ENCODE measurements at places on chromosomes 13 and 19.

GRCh38 chr13:64540468-64540867 lies 2689.7 kb downstream of the PCDH9 start:
- no peak for DNase-seq

GRCh38 chr19:41350735-41351338 lies 2.9 kb downstream of the TGFB1 start:
- DNase-seq = no peak

DNA sequence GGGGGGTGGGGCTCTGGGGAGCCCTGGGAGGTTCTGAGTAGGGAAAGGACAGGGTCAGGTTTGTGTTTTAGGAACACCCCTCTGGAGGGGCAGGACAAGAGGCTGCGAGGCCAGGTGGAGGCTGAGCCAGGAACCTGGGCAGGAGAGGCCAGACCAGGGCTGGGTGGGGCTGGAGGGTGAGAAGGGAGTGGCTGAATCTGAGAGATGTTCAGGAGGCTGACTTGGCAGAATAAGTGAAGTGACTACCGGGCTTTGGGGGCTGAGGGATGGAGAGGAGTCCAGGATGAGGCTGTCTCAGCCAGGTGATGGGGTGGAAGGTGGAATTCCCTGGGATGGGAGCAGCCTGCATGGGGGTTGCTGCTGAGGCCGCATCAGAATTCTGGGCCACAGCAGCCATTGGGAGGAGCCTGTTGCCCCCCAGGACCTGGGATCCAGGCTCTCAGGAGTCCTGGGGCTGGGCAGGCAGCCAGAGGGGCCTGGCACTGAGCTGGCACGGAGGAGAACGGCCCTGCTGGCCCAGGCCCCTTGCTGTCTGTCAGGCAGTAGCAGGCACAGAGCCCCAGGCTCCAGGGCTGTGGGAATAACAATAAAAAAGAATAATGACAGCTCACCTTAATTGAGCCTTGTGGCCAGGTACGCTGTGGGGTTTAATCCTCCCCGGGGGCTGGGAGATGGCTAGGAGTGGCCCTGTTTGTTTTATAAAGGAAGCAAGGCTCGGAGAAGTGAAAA lies 3.3 kb downstream of the PPP5C start:
- no peak for DNase-seq

- DNase-seq = no peak
These were observed 101.5 kb upstream of the ZNF492 start for GRCh38 chr19:22532388-22533300.

DNA sequence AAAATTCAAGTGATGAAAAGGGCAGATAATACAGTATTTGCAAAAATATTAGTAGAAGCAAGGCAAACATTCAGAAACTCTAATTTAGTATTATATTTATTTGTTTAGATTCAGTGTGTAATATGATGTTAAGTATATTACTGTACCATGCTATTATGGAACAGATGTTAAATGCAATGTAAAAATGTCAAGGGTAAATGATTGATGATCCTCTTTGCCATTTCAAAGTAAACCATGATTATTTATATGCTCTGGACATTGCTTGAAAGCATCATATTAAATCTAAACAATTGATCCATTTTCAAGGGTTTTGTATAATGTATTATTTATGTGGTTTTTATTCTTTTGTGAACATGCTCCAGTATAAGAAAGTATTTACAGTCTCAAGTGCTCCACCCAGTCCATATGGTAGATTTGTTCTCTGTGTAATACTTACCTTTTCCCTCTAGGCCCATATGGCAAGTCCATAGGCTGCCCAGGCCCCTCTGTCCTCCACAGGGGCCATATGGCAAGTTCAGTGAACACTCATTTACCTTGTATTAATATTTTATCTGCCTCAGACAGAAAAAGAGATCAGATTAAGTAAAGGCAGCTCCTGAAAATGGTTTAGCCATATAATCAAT lies 353.5 kb downstream of the DACH1 start:
- DNase-seq = no peak

GRCh38 chr19:10836479-10837330 lies 693 bp upstream of the TMED1 start:
- peak; percentile 87 for DNase-seq

DNA sequence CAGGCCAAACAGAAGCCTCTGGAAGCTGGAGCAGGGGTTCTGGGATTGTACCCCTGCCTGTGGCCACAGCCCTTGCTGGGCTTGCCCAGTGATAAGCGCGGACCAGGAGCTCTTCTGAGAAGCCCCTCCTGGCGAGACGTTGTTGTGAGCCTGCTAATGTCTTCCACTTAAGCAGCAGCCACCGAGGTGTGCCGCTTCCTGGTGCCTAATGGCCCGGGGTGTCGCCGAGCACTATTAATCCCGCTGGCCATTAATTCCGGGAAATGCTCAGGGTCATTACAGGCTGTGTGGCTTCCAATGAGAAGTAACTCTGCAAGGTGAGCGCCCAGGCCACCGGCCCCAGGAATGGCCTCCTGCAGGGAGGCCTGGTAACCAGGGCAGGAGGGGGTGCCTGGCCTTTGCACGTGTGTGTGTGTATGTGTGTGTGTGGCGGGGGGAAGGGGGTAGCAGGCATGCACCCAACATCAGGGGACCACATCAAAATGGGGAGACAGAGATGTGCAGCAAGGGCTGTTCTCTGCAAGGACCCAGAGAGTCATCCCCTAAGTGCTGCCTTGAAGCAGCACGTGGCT lies 175.0 kb downstream of the URI1 start:
- DNase-seq = no peak

DNA sequence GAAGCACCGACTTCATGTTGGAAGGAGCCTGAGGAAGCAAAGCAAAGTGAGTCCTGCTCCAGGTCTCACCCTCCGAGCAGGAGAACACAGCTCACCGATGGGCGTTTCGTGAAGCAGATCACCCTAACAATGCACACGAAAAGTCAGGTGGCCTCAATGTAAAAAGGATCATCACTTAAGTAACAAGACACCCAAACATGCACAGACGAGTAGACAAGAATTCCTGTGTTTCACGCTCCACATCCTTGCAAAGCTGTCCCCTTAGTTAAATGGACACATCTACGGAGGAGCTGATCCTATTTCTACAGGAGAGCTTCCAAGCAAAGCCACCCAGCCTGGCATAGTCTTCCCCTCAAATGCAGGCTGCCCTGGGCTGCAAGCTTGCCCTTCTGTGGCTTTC lies 66.2 kb downstream of the SLC15A1 start:
- DNase-seq = no peak

- no peak for DNase-seq
These were observed 93.5 kb downstream of the FOXO1 start for GRCh38 chr13:40572961-40573360.

GRCh38 chr13:112574416-112574815 lies 13.5 kb downstream of the TUBGCP3 start:
- no peak for DNase-seq

All from NCI-H774 (cell line).